ENCODE measurements at places on chromosomes 12 and 14.

DNA sequence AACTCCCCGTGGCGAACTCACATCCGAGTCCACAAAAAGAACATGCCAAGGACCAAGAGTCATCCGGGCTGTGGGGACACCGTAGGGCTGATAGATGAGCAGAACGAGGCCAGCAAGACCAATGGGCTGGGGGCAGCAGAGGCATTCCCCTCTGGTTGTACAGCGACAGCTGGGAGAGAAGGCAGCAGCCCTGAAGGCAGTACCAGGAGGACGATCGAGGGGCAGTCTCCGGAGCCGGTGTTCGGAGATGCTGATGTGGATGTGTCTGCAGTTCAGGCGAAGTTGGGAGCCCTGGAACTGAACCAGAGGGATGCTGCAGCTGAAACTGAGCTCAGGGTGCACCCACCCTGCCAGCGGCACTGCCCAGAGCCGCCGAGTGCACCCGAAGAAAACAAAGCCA is 50.7 kb downstream of the TBC1D30 start:
- DNase-seq, result no peak

DNA sequence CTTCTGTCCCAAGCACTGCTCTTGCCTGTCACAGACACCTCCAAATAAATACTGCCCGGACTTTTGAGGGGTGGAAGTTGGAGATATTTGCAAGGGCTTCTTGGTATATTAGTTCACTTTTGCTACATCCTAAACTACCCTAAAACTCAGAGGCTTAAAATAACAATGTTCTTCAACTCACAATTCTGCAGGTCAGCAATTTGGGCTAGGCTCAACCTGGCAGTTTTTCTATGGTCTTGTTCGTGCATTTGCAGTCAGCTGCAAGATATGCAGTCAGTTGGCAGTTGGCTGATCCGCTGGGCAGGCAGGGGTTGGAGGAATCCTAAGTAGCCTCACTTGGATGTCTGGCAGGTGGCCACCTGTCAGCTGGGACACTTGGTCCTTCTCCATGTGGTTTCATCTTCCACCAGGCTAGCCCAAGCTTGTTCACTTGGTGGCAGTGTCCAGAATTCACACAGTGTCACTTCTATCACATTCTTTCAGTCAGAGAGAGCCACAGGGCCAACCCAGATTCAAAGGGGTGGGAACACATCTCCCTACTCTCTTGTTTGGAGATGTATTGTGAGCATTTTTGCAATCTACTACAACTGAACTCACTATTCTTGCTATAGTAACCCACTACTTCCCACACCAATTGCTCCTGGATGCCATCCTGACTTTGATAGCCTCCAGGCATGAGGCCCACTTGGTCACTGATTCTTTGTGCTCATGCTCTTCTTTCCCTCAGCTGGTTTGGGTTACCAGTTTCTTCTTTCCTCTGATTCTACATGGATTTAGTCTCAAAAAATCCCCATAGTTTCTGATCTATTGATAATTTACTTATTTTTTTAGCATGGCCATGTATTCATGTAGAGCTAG is 27.8 kb upstream of the CAPRIN2 start:
- DNase-seq, result no peak

- DNase-seq, result no peak
Measured at GRCh38 chr14:56413721-56414120, 165.9 kb upstream of the TMEM260 start.

DNA sequence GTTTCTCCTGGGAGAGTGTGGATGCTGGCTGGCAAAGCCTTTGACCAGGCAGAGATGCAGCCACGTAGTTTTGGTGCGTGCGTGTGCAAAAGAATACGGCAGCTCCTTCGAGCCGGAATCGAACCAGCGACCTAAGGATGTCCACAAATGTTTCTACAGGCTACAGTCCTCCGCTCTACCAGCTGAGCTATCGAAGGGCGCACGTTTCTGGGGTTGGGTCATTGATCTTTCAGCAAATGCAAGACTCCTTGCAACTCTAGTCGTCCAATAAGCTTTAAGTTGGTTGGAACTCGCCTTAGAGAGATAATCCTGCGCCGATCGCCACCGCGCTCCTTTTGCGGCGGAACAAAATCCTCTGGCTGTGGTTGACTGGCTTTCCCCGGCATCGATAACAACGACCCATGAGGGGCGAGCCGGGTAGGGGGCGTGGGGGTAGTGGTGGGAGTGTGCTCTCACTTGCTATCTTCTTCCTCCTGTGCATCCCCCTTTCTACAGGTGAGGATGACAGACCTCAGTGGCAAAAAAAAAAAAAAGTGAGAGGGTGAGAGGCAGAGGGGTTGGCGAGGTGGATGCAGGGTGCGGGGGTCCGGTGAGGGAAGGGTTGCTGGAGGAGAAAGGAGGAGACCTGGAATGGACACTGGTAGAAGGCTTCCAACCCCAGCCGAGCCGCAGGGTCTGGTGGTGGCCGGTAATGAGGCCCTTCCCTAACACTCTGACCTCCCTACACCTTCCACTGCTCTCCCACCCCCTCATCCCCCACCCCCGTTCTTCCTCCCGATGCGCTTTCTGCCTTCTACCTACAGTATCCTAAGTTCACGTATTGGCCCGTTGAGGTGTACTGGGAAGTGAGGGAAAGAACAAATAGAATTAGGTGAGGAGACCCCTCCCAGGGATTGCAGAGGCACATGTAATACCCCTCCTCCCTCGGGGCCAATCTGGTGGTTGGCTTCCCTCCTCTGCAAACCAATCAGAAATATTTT is 11.8 kb upstream of the OR6S1 start:
- DNase-seq, result peak; percentile 75

DNA sequence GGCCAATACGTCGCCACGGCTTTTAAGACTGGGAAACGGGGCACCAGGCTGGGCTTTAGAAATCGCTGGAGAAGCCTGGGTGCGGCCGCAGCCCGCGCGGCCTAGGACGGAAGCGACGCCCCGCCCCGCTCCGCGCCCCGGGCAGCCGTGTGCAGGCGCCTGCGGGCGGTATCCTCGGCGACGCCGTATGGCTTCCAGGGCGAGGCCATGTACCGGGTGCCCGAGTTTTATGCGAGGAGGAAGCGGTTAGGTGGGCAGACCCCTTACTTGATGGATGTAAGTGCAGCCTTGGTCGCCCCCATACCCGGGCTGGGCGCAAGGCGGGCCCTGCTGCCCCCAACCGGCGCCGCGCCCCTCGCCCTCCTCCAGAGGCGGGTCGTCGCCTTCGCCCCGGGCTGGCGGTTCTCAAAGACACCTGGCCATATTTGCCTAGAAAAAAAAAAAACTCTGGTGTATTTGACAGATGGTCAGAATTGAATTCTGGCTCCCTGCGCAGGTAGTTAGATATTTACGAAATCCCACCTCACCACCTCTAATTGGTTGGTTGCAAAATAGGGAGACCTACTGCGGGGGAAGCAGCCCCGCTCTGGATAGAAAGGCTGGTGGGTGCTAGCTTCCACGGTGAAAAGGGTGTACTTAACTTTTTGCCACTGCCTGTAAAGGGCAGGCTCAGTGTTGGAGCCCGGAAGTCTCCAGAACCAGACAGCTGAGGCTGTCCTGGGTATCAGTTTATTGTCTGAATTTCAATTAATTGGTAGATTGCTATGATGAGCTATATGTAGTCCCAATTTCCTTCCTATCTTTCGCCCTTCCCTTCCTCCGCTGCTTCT is at the start of gene PPP1R36:
TSS of gene PPP1R36 (plus strand) at position 171 of the 830 bp plus-strand sequence. CDS start at position 208, 37 bp downstream.
- DNase-seq, result peak; percentile 30

GRCh38 chr14:22822571-22823098 is 7.1 kb upstream of the MRPL52 start:
- peak; percentile 71 for DNase-seq

DNA sequence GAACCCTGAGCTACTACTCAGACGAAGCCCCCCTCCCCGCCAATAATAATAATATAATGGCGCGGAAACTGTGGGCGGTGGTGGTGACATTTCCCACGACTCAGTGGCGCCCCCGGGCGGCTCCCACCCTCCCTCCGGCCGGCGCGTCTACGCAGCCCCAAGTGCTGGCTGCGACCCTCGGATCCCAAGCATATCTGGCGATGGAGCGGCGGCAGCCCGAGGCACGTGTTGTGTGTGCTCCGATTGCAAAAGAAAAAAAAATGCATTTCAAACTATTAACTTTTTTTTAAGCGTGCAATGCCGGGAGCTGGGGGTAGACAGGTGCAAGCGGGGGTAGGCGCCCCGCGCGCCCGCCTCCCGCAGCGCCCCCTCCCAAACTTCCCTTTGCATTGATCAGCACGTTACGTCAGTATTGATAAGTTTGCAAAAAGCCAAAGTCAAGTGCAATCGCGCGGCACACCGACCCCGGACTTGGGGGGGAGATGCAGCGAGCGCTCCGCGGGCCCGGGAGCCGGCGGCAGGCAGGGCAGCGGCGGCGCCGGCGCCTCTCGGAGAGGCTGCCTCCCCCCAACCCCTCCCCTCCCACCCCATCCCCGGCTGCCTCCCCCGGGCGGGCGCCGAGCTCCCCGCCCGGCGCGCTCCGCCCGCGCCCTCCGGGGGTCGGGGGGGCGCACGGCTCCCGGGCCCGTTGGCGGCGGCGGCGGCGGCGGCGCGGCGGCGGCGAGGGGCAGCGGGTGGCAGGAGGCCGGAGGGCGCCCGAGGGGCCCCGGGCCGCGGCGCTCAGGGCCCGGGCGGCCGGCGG is 113.1 kb upstream of the MYL2 start:
- no peak for DNase-seq

DNA sequence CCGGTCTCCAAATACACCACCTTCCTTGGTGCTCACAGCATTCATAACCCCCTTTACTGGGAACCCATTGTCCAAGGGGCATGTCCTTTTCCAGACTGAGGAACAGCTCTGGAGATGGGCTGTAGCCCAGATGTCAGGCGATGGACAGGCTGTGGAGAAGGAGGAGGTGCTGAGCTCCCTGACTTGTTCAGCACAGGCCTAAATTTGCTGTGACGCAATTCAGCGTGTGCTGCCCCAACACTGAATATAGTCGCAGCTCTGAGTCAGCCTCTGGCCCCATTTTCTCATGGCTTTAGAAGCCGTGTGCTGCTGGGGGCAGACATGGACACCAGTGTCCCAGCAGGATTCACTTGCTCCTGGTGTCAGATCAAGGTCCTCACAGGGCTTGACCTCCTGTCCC is 269.1 kb downstream of the EMP1 start:
- DNase-seq, result no peak

- DNase-seq, result no peak
Measured at GRCh38 chr12:128796439-128797118, 27.2 kb downstream of the SLC15A4 start.

- peak; percentile 91 for DNase-seq
Measured at GRCh38 chr12:111409780-111410430, 4.2 kb downstream of the SH2B3 start.

DNA sequence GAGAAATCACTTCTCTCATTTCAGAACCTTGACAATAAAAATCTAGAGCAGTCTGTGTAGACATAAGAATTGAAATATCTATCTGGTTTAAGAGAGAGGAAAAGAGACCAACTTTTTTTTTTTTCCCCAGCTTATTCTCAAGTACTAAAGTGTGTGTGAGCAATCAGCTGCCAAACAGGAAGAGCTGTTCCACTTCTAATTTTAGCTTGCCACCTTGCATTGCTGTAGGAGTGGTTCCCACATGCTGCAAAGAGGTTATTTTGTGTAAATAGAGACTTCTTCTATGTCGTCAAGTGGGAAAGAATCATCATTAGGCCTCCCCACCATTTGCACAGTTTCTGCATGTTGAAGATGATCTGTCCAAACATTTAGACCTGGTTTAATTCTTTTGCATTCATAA is 142.6 kb downstream of the NPAS3 start:
- no peak for DNase-seq

DNA sequence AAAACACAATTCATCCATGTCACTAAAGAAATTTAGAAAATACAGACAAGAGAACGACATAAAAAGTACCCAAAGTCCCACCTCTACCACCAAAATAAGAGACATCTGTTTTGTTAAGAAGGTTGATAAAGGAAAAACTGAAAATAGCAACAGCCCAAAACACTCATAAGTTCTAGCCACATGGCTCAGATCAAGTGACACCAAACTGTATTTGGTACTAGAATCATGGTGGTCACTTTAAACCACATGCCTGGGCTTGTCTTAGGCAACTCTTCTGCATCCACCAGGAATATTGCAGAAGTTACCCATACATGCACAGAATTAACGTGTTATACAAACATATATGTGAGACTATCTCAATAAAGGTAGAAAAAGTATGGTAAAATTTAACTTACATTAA is 78.2 kb upstream of the GTF2A1 start:
- no peak for DNase-seq

DNA sequence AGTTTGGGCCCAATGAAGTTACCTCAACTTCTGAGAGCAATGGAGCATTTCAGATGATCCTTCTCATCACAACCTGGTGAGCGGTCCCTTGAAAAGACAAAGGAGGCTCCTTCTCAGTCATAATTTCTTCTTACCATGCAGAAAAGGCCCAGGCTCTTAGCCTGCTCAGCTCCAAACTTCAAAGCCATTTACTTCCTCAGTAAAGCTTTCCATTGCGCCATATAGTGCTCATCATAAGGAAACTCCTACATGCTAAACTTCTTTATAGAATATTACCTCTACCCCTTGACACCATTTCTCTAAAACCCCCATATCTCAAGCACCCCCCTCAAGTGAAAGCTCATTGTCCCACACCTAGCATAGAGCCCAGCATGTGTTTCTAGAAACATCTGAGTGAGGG is 127.1 kb downstream of the GTF2A1 start:
- DNase-seq, result no peak

GRCh38 chr14:30002859-30003258 is 75.2 kb upstream of the PRKD1 start:
- DNase-seq, result no peak

GRCh38 chr14:68363843-68364767 is 428.8 kb downstream of the ZFP36L1 start:
- no peak for DNase-seq

DNA sequence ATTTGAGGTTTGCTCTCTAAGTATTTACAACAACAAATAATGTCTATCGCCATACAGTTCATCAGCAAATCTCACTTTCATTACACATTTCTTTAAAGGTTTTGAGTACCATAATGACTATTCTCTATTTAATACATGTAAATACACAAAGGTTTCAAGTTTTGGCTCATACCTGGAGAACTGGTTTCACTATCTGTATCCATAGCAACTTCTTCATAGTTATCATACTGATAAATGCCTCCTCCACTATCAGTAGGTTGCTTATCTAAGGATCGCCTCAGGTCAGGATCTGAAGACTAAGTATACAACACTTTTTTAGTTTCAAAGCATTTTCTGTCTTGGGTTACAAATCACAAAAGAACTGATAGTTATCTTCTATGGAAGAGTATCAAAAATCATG is 21.4 kb downstream of the ZFC3H1 start:
- no peak for DNase-seq

DNA sequence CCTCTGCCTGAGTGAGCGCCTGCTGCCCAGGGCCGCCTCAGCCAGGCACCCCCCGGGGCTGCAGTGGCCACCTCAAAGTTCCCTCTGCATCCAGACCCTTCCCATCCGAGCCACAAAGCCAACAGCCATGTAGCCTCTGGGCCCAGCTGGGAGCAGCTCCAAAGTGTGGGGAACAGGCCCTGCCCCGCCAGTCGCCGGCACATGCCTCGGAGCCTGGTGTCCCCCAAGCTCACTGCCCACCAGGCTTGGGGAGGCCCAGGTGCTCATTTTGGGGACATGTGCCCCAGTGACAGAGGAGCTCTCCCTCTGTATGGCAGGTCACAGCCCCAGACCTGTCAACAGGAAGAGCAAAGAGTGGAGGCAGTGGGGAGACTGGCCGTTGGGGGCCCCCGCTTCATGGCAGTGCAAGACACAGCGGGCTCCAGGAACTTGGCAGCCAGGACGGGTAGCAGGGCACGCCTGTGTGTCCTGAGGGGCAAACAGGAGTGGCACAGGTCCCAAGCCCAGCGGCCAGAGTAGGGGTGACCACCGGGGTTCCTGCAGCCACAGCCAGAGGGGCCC is 29.9 kb downstream of the JAG2 start:
- DNase-seq, result no peak

Measured in NCI-H460 (cell line).